IPS DF 6.9 (cell line): ENCODE measurements at places on chromosomes 5 and 9.

DNA sequence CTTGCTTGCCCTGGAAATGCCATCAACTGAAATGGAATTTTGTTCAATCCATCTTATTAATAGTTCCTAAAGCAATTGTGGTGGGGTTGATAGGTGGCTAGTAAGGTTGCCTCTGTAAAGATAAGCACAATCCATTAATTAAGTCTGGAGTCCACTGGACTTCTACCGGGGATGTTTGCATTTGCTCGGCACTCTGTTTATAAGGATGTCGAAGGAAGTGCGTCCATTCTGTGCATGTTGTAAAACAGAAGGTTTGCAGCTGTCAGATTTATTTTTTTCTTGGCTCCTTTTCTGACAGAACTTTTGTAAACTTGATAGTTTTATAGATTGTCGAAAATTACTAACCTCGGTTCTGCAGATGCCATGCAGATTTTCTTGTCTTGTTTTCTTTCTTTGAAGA lies 12.8 kb upstream of the TNFAIP8 start:
- no peak for DNase-seq

DNA sequence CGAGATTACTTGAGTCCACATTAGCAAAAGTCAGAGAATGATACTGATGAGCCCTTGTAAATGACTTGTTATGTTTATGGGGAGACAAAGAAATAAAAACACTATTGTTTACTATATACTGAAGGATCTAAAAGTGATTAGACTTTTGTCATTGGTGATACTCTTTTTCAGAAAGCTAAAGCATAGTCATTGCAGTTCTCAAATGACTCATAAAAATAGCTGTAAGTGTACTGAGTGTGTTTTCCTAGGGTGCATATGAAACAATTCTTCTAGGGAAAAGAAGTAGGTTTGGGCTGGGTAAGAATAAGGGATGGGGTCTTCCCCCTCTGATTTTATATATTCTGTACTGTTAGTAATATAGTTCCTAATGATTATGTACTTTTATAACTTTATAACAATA lies 32.6 kb downstream of the WDR36 start:
- DNase-seq: no peak

DNA sequence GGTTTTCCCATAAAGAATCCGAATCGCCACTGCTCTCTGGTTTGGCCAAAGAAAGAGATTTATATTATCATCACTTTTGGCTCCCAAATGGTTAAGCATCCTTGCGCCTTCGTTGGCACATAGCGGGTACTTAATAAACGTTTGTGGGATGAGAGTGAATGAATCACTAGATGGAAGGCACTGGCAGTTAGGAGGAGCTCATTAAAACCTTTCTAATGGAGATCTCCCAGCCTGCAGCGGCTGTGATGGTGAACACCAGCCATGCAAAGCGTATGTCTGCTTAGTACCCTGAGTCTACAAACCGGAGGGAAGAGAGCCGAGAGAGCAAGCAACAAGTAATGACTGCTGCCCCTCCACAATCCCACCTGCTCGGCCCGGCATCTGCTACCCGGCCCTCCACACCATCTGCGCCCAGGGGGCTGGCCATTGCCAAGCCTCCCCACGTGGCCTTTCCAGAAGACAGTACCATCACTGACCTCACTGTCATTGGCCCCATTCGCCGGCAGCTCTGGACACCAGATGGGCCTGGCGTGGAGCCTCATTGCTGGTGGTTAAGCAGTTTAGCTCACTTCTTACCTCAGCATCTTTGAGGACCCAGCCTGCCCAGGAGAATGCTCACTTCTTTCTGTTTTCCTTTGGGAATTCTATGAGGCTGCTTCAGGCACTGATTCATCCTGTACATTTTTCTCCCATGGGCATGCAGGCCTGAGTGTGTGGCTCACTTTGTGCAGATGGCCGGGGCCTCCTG lies 39.3 kb upstream of the ANKRD33B start:
- no peak for DNase-seq

- DNase-seq: no peak
Observed at GRCh38 chr9:110114859-110115201, 93.1 kb downstream of the C9orf152 start.

- no peak for DNase-seq
Observed at GRCh38 chr5:76292620-76293322, 110.3 kb upstream of the IQGAP2 start.

DNA sequence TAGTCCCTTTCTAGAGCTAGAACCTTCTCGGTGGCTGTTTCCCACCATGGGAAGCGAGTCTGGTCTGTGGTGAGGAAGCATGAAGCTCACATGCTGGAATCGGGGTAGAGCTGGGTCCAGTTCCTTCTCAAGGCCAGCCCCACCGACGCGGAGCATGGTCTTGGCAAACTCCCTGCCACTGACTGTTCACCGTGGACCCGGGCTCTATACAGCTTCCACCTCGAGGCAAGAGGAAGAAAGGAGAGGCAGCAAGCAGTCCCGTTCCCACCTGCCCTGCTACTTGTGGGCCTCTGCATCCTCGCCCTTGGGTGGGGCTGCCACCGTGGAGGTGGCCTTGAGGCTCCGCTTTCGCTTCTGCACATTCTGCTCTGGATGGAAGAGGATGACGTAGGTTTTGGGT lies 13.7 kb downstream of the GRM6 start:
- no peak for DNase-seq

DNA sequence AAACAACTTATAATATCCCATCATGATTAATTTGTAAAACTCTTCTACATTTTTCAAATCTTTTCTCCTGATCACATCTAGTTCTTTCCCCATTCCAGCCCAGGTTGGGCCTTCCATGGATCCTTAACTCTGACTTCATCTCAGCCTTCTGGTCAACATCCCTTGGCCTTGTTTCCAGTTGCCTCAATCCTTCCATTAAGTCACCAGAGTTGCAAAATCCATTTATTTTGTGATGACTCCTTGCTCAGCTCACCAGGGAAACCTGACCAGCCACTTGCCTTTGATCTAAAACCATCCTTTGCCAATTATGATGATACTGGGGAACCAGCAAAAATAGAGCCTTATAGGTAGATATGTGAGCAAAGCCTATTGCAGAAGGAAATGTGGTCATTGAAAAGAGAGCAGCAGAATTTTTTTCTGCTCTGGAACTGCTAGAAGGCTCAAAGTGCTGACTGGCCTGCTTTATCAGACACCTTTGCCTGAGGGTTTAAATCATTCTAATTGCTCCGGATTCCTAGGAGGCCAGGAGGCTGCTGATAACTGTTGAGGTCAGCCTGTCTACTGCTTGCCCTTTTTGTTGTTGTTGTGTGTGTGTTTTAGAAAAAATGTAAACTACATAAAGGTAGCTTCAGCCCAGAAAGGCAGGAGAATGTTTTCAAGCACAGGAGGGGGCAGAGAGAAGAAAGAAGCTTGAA lies 512.2 kb upstream of the GRIA1 start:
- DNase-seq: no peak
